ENCODE measurements at places on chromosomes 2 and 18.
A peak's percentile ranks its signal among the peaks of the same experiment; 100 is the strongest.

DNA sequence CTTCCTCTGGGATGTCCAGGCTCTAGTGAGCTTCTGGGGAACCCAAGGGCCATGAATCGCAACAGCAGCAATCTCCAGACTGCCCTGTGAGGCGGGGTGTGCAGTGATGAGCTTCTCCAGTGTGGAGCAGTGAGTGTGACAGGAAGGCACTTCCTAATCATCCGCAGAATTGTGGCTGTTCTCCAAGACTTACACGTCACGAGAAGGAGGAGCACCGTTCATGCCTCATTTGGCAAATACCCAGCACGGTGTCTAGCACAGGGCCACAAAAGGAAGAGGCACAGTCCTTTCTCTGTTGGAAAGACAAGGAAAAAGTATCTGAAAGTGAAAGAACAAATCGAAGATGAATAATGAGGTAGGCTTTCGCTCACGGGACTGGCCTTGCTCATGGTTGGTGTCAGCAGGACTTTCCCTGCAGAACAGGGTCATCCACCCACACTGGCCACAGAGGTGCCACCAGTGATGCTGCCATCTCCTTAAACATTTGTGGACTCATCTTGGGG, 125.1 kb upstream of the HAAO start:
- DNase-seq: no peak

DNA sequence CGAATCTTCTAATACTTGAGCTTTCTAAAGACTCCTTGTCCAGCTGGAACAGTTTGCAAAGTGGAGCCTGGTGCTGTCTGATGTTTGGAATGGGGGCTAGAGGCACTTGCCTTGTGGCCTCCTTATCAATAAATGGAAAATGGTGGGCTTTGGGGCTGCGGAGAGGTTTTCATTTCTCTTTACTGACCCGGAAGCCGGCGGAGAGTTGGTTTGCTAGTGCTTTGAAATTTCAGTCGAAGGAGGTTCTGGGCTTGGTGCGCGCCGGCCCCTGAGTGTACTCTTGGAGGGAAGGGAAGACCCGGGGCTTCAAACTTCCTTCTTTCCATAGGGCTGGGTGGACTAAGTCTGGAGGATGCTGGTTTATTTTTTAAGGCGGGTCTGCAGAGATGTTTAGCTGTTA, 714 bp downstream of the RPIA start:
- DNase-seq: no peak

GRCh38 chr2:29011418-29012060, 30.4 kb downstream of the TOGARAM2 start:
- peak; percentile 57 for DNase-seq

GRCh38 chr2:38740851-38741731, 10.1 kb downstream of the SRSF7 start:
- no peak for DNase-seq

GRCh38 chr18:27062802-27063201, 122.3 kb downstream of the CHST9 start:
- DNase-seq: no peak

GRCh38 chr2:14647714-14648113, 15.2 kb downstream of the LRATD1 start:
- no peak for DNase-seq

GRCh38 chr2:176743671-176744070, 468.9 kb upstream of the HNRNPA3 start:
- DNase-seq: no peak

DNA sequence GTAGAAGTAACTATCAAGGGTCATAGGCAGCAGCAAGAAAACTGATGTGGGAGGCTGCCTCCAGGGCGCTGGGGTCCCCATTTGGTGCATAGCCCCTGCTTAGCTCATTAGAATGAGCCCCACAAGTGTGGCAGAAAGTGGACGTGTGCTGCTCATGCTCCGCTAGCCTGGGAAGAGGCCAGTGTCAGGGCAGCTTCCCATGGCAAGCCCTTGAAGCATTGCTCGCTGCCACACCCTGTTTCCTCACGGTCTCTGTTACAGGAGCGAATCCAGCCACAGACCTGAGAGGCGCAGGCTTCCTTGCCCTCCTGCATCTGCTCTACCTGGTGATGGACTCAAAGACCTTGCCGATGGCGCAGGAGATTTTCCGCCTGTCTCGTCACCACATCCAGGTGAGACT, 22.5 kb downstream of the ELMOD3 start:
- DNase-seq: no peak

- DNase-seq: no peak
Observed at GRCh38 chr18:26702086-26702485, 153.7 kb upstream of the KCTD1 start.

- no peak for DNase-seq
Observed at GRCh38 chr2:180356676-180357075, 349.6 kb upstream of the CWC22 start.

Data from activated CD8-positive, alpha-beta memory T cell treated with anti-CD3 and anti-CD28 coated beads for 1 hour (primary cell).